NCI-H1694 (cell line): ENCODE measurements at places on chromosomes 2 and 18.

DNA sequence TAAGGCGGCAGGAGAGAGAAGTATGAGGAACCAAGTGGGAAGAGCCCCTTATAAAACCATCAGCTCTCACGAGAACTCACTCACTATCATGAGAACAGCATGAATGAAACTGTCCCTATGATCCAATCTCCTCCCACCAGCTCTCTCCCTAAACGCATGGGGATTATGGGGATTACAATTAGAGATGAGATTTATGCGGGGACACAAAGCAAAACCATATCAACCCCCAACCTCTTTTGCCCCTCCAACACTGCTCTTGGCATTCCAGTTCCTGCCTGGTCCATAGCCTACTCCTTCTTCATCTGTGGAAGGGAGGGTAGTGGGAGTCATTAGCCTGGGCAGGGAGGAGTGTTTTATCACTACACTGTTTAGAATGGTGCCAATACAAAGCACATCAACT, 1.4 kb upstream of the EHD3 start:
- no peak for DNase-seq

- DNase-seq: no peak
Measured at GRCh38 chr2:130352237-130352636, 3.6 kb upstream of the PTPN18 start.

GRCh38 chr2:26273501-26273900, 28.8 kb downstream of the HADHB start:
- no peak for DNase-seq

- DNase-seq: no peak
Measured at GRCh38 chr2:37612382-37612781, 59.1 kb downstream of the CDC42EP3 start.

DNA sequence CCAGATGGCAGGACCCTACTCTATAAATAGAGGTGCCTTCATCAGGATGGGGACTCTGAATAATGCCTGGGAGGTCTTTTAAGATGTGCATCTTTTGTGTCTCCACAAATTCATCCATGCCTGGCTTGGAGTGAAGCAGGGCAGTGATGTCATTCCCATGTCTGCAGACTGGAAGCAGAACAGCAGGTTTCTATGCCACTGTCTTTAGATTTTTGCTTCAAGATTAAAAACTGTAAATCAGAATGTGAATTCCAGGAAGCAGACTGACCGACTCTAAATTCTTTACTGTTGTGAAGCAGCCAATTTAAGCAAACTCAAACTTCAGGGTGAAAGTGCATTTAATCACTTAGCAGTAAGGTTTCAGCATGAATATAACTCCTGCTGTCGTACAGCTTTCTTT, 159.3 kb downstream of the SCG2 start:
- DNase-seq: no peak

GRCh38 chr2:10517351-10518043, 69.4 kb upstream of the ODC1 start:
- no peak for DNase-seq

- no peak for DNase-seq
Measured at GRCh38 chr2:106030287-106031268, 163.5 kb downstream of the UXS1 start.

GRCh38 chr2:63052411-63053080, 1.9 kb downstream of the OTX1 start:
- DNase-seq: no peak

DNA sequence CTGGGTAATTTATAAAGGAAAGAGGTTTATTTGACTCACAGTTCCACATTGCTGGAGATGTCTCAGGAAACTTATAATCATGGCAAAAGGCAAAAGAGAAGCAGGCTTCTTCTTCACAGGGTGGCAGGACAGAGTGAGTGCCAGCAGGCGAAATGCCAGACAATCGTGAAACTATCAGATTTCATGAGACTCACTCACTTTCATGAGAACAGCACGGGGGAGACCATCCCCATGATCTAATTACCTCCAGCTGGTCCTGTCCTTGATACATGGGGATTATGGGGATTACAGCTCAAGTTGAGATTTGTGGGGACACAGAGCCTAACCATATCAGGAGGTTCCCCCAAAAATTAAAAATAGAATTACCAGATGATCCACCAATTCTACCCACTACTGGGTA, 675.5 kb upstream of the SLC8A1 start:
- DNase-seq: peak; percentile 13

DNA sequence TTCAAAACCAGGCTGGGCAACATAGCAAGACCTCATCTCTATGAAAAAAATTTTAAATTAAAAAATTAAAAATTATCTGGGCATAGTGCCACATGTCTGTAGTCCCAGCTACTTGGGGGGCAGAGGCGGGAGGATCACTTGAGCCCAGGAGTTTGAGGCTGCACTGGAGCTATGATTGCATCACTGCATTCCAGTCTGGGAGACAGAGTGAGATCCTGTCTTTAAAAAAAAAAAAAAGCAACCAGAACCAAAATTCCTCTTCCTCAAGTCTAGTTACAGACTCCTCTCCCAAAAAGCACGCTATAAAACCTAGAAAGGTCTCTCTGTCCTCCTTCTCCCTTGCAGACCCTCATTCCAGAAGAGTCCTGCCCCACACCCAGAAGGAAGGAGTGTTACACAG, 23.9 kb downstream of the TNFAIP6 start:
- no peak for DNase-seq

DNA sequence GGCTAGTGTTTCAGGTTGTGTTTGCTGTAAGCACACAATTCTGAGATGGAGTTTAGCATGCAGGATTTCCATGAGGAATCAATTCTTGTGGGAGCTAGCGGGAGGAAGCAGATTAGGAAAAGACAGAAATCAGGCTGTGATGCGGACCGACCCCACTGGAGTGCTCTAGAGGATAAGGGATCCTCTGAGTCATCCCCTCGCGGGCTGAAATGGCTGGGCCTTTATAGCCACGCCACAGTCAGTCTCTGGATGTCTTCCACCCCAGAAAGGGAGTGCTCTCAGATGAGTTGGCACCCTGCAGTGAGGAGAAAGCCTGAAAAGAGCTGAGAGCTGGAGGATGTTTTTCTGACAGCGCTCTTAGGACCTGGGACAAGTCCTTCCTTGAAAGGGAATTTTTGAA, 102.4 kb downstream of the GALNT3 start:
- no peak for DNase-seq

GRCh38 chr2:9103663-9104277, 100.3 kb upstream of the MBOAT2 start:
- DNase-seq: no peak

- DNase-seq: no peak
Measured at GRCh38 chr2:66137606-66138130, 297.3 kb upstream of the MEIS1 start.

DNA sequence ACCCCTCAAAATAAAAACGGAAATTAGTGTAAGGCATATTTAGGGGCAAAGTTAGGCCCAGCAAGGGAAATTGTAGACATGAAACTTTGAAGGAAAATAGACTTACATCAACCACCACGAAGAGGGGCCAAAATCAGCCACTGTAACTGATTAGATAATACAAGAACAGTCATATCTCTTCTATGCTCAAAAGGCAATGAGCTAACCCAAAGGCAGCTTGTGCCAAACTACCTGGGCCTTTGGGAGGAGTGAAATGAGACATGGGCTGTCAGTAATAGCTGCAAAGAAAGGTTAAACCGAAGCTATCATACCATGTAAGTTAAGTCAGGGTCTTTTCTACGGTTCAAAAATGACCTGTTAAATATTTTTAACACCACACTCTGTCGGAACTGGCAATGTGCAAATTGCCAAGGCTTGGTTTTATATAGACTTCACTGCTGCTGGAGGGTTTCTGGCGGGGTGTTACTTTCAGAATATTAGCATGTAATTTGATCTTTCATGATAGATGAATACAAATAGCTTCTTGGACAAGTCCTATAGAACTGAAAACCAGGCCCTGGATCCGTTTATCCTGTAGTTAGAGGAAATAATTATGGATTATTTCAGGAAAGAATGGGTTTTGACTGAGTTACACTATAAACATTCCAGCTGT, 69.6 kb downstream of the ACVR1 start:
- no peak for DNase-seq

GRCh38 chr2:20232837-20233207, 7.9 kb upstream of the SDC1 start:
- DNase-seq: no peak

DNA sequence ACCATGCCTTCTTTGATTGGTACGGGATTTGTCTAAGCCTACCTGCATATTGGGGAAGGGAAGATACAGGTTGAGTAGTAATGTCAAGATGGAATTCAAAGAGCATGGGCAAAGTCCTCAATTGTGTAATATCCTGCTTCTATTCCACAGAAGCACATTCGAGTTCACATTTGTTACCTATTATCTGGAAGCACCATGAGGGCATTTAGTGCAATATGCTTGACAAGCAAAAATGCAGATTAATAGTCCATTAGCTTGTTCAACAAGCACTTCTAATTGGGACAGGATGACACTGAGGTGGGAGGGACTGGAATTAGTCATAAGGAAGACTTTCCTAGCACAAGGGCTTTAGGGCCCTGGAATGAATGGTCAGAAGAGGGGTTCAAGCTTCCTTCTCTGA, 40.5 kb downstream of the MYO5B start:
- no peak for DNase-seq

GRCh38 chr2:223008956-223009355, 43.0 kb upstream of the KCNE4 start:
- DNase-seq: no peak

DNA sequence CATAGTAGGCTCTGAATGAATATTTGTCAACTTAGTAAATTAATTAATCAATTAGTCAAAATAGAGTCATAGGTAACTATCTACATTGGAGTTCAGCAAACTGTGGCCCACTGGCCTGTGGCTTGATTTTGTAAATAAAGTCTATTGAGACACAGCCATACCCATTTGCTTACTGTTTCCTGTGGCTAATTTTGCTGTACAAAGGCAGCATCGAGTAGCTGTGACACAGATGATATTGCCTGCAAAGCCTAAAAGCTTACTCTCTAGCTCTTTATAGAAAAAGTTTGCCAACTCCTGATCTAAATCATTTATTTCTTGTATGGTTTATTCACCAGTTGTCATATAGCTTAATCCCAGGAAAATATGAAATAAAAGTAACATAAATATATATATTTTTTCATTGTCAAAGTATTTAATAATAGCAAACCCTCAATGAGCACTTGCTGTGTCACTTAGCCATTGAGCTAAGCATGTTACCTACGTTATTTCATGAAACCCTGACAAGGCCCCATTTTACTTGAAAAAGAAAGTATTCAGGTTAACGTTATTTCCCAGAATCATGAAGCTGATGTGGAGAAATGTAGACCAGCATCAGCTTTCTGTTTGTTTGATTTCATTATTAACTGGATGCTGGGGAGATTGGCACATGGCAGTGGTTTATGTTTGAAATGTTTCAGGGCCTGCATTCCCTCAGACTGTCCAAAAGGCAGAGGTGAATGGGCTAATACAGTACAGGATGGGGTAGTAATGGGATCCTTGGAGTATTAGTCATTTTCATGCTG, 69.6 kb downstream of the ICOS start:
- DNase-seq: no peak

DNA sequence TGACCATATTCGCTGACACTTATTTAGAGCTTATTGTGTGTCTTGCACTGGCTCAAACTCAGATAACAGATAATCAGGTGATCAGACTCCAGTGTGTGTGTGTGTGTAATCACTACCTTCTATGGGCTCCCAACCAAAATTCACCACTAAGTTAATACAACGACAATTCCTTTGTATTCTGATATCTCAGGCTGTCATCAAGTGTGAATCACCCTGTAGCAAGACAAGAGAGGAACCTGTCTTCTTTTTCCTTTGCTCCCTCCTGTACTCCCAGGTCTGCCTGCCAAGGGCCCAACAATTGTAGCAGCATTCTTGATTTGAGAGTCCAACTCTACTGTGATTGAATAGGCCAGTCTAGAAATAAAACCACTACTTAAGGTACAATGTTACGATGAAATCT, 25.8 kb downstream of the ITGB6 start:
- DNase-seq: no peak

DNA sequence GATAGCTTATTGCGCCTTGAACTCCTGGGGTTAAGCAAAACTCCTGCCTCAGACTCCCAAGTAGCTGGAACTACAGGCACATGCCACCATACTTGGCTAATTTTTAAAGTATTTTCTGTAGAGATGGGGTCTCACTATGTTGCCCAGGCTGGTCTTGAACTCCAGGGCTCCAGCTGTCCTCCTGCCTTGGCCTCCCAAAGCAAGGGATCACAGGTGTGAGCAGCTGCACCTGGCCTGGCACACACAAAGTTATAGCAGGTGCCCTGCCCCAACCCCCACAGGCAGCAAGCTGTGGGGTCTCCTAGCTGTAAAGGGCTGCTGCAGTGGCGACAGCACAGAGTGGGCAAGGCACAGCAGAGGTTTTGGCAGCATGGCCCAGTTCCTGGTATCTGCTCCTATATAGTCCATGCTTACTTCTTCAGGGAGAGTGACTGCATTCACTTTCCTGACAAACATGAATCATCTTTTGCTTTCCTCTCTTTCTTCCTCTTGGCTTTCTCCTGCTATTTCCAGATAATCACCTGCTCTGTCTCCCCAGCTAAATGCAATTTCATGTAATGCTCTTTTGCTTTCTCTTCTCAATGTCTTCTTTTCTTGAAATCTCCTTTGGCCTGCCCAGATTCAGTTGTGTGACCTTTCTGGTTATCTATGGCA, 27.3 kb upstream of the METAP1D start:
- DNase-seq: no peak

DNA sequence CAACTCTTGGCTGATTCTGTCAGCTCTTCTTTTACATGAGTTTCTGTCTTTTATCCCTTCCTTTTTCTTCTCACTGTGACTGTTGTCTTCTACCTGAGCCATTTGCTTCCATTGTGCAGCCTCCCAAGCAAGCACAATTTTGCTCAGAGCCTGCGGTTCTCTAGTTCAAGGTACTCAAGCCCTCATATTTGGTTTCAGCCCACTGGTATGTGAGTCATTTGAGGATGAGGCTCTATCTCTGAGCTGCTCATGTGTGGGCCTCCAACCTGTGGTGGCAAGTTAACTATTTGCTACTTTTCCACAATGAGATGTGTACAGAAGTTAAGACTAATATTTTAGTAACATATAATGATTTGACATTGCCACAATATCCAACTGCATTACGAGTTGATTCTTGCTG, 183.0 kb downstream of the PHLPP1 start:
- DNase-seq: no peak

DNA sequence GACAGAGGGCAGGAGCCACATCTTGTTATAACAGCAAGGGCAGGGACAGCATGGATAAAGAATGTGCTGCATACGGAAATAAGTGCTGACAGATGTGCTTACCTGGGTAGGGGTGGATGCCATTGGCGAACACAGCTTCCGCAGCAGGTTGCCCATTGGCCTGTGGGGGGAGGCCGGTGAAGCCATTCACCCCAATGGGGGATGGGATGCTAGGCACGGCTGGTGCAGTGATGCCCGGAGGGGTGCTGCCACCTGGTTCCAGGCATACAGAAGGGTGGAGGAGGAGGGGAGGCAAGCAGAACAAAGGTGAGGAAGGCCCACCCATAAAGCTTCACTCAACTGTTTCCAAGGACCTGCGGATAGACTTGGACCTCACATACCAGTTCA, 294.9 kb downstream of the CELF4 start:
- no peak for DNase-seq

DNA sequence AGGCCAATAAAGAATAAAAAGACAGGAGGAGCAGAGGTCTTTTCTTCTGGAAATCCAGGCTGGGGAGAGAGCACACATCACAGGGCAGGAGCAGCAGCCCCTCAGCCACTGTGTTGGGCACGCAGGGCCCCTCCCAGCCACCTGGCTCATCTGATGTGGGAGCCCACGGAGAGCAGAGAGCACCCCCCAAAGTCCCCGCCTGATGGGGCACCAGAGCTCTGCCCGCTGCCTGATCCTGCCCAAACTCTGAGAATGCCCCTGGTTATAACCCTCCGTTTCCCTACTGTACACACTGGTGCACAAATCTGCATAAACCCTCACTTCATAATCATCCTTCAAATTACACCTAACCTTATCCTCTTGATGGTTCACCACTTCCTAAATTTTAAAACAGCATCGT, 111.3 kb downstream of the HDAC4 start:
- DNase-seq: no peak
